ENCODE measurements at places on chromosomes 2 and 18. TPM values are rescaled to one million over a fixed set of nuclear protein-coding genes. Genes with fewer than 3 reads are reported as not detected.

The CRYBA2 gene
- not detected for total RNA-seq

The LHCGR gene
- not detected for total RNA-seq

The TTN gene
- total RNA-seq: under 0.01 TPM

The TNP1 gene
- not detected for total RNA-seq

The TMBIM1 gene
- total RNA-seq: 140 TPM

The MGAT4A gene
- total RNA-seq: 1.8 TPM

All from A549 treated with GW870086 at 1 μM for 4 hours (cell line).